Stimulated activated CD4-positive, alpha-beta T cell treated with anti-CD3 and anti-CD28 coated beads, Interleukin-1b, Interleukin-23, amount 100 ng/mL, for 1 hour (primary cell): ENCODE measurements at places on chromosomes 3 and 15.

DNA sequence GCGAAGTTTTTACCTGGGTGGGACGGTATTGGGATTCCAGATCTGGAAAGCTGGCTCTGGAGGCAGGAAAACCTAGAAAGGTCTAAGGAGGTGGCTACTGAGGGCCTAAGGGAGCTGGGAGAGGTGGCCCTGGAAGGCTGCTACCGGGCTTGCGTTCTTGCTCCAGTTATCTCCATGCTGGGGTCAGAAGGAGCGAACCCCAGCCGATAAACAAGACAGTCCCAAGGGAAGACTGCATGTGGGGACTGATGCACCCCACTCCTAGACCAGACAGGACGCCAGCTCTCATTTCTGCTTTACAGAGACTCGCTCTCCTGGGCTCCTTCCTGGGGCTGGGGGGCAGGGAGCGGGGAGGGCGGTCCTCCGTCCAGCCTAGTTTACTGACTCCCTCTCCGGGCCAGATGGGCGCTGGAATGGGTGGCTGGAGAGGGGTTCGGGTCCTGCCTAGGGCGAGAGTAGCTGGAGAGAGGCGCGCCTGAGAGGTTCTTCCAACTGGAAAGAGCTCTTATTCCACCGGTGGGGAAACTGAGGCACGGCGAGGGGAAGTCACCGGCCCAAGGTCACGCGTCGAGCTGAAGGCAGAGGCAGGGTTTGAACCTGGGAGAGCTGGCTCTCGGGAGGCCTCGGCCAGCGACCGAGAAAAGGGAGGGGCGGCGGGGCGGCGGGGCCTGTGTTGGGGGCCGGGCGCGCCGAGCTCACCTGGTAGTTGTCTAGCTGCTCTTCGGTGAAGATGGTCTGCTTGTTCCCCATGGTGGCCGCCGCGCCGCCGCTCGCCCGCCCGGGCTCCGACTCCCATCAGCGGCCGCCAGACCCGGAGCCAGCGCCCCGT lies 565 bp downstream of the CIB2 start:
- no peak for DNase-seq

- DNase-seq: no peak
These were observed 6.2 kb downstream of the RAB8B start for GRCh38 chr15:63195569-63196015.

DNA sequence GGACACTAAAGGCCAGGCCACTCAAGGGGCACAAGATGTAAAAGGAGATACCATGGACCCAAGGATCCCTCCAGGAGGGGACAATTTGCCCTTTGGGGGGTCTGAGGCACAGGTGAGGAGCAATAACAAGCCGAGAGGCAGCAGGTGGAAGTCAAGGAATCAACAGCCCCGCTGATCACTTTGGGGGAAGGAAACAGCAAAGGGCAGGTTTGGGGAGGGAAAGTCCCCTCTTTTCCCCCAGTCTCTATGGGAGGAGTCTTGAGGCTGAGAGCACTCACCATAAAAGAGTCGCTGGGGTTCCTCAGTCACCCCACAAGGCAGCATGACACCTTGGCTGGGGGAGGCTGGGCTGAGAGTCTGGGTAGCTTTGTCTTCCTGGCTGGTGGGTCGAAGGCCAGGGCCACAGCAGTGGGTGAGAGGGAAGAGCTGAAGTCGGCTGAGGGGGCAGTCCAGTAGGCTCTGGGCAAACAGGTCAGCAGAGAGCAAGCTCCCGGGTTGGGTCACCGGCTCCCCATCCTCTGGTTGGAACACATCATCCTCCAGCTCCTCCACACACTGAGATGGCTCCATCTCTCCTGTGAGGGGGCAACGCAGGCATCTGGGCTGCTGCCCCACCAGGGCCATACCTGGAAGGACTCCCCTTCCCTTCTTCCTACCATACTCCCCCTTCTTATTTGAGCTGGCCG lies 3.0 kb downstream of the BMF start:
- DNase-seq: no peak

DNA sequence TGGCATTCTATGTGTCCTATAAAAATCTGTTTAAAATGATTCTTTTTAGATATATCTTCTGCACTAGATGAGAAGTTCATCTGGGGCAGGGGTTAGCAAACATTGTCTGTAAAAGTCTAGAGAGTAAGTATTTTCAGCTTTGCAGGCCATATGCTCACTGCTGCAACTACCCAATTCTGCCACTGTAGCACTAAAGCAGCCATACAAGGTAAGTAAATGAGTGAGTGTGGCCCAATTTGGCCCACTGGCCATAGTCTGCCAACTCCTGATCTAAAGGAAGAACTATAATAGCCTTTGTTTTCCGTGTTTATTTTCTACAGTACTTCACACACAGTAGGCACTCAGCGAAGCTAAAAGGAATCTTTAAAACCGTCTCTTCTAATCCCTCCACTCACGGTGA lies 42.3 kb downstream of the DLG1 start:
- no peak for DNase-seq

- DNase-seq: no peak
These were observed 3.7 kb upstream of the GFM1 start for GRCh38 chr3:158640646-158641045.

- DNase-seq: no peak
These were observed 4.6 kb downstream of the ATP13A3 start for GRCh38 chr3:194482196-194482593.

DNA sequence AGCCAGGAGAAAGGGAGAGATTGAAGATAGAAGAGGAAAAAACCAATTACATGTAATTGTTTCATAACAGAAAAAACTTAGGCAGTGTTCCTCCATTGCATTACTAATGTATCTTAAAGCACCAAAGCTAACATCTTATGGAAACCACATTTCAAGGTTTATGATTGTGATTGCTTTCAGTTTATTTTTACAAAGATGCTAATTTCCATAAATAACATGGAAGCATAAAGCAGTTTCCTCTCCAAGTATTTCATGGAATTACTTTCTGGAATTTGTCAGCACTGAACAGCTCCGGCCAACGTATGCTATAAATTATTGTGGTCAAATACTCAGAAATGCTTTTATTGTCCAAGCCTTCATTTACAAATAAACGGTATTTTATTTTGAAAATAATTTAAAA lies 11.6 kb downstream of the ADAMTSL3 start:
- DNase-seq: no peak

DNA sequence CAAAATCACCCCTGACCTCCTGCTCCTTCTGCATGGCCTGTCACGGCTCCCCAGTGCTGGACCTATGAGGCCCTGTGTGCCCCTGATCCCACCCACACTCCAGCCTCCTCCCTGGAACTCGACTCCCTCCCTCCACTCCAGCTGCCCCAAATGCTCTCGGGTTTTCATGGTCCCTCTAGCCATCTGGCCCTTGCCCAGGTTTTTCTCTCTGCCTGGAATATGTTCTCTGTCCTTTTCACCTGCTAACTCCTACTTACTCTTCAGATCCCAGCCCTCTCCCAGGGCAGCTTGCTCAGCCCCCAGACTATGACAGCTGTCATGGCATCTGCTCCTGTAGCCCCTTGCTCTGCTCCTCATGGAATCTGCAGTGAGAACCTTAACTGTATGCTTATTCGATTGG lies 30.3 kb downstream of the DUSP7 start:
- DNase-seq: no peak

- DNase-seq: no peak
These were observed 39.2 kb downstream of the RAB27A start for GRCh38 chr15:55250392-55250791.

DNA sequence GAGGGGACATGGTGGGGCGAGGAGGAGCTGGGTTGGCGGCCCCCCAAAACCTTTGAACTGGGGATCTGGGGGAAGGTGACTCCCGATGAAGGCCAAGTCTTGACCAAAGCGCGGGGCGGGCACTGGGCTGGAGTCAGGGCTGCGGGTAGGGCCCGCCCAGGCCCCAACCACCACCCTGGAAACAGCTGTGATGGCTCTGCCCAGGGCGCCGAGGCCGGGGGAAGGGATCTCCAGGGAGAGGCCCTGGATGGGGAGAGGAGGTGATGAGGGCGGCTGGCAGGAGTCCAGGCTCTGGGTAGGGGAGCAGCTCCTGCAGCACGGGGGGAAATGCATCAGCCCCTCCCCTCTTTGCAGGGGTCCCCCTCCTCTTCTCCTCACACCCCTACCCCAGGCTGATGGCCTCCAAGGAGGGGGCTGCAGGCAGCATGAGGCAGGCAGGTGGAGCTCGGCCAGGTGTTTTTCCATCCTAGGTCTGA lies 5.9 kb upstream of the C15orf39 start:
- DNase-seq: no peak
